ENCODE measurements at places on chromosomes 7 and 10. TPM values are rescaled to one million over a fixed set of nuclear protein-coding genes. Genes with fewer than 3 reads are reported as not detected.

Gene GPR146
- total RNA-seq, result not detected

Gene SMKR1
- total RNA-seq, result not detected

Gene RBP4
- not detected for total RNA-seq

Gene DDX56
- 59.3 TPM for total RNA-seq

Gene WNT8B
- total RNA-seq, result not detected

Gene IGFBP3
- total RNA-seq, result 1.0 TPM

Gene ZC3HAV1L
- total RNA-seq, result 9.3 TPM

Gene CTBP2
- 97.1 TPM for total RNA-seq

Gene OR2A1
- total RNA-seq, result not detected

Gene GPC2
- 1.1 TPM for total RNA-seq

Gene GPRIN2
- total RNA-seq, result 0.11 TPM

Gene GOLGA7B
- 0.46 TPM for total RNA-seq

Gene SCIN
- not detected for total RNA-seq

Gene ZNF425
- total RNA-seq, result 2.5 TPM

Gene PAX2
- total RNA-seq, result not detected

Gene CNNM1
- under 0.01 TPM for total RNA-seq

Gene CRHR2
- not detected for total RNA-seq

Gene ZNF746
- 22.9 TPM for total RNA-seq

Gene CRTAC1
- total RNA-seq, result not detected

Gene LMTK2
- total RNA-seq, result 7.6 TPM

Gene SPDYE5
- total RNA-seq, result not detected

Gene TLX1
- total RNA-seq, result not detected

Gene PRSS37
- not detected for total RNA-seq

Gene AGAP5
- total RNA-seq, result 1.2 TPM

Gene HOXA1
- total RNA-seq, result 9.6 TPM

Gene RAB11FIP2
- 4.8 TPM for total RNA-seq

Gene PTN
- total RNA-seq, result not detected

Gene ACSL5
- total RNA-seq, result not detected

Gene PAPOLB
- total RNA-seq, result not detected

Gene PTF1A
- not detected for total RNA-seq

Gene AZGP1
- total RNA-seq, result 0.39 TPM

Gene HDAC9
- total RNA-seq, result 3.0 TPM

Gene HTR5A
- not detected for total RNA-seq

Gene LRRTM3
- not detected for total RNA-seq

Gene TMEM225B
- total RNA-seq, result 0.47 TPM

Gene C7orf57
- total RNA-seq, result 2.3 TPM

Gene PTPN20
- 6.2 TPM for total RNA-seq

Gene TWIST1
- total RNA-seq, result 0.34 TPM

Gene VSTM2A
- total RNA-seq, result not detected
